ENCODE measurements at places on chromosomes 7 and 10.

DNA sequence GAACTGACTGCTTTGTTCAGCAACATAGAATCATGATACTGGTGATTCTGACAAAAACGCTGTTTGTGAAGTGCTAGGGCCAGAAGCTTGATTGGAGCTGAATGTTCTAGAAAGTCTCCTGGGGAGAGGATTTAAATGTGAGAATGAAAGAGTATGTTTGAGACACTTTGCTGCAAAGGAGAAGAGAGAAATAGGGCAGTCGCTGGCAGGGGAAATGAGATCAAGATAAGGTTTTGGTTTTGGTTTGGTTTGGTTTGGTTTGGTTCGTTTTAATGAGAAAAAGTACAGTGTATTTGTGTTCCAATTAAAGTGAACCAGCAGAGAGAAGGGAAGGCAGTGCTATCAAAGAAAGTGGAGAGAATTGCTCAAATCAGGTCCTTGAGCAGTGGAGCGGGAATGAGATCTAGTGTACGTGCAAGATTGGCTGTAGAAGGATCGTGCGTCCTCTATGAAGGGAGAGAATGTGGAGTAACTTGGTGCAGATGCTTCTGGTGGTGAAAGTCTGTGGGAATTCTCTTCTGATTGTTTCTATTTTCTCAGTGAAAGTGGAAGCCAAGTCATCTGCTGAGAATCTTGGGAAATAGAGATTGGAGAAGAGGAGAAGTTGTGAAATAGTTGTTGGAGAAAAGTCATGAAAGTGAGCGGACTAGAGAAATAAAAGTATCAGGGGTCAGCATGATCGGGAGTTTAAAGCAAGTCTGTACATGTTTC lies 270.5 kb downstream of the CCDC3 start:
- no peak for DNase-seq

DNA sequence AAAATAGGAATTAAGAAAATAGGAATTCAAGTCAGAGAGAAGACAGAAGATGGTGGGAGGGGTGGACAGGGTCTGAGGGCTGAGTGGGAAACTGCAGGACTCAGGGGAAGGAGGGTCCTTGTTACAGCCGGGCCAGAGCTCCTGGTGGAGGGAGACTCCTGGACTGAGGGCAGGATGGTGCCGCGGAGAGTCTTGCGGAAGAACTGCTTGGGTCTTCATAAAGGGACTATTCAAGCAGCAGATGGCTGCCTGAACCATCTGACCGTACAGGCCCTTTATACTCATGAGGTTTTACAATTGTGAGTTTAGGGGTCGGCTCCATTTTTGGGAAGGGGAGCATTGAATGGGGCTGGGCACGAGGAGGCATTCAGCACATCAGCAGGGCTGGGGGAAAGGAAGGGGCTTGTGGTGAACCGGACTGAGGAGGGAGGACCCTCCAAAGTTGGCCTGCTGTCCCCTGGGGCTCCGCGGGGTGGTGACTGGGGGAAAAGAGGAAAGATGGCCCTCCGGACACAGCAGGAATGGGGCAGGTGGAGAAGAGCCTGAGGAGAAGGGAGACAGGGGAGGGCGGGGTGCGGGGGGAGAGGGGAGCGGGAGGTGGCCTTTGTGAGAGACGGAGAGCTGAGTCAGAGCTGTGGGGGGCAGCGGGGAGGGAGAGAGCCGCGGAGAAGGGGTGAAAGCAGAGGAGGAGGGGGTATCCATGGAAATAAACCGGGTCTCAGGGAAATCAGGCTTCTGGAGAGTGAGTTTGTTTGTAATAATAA lies 1.5 kb downstream of the FAM131B start:
- no peak for DNase-seq

GRCh38 chr10:43041422-43042342 lies 35.2 kb upstream of the RET start:
- no peak for DNase-seq

- DNase-seq, result no peak
These were observed 116.0 kb downstream of the BUB3 start for GRCh38 chr10:123270221-123270620.

DNA sequence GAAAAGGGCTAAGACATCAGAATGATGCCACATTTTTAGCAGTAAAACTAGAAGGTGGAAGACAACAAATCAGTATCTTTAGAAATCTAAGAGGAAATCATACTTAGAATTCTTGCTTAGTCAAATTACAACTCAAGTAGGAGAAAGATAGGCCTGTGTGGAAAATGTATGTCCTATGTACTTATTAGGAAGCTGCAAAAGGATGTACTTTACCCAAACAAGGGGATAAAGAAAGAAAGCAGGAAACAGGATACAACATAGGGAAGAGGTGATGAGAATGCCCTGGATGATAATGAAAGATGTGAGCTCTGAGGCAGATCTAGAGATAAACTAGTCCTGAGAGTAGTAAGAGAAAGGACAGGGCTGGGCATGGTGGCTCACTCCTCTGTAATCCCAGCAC lies 54.9 kb downstream of the RNLS start:
- no peak for DNase-seq

GRCh38 chr7:29496355-29497020 lies 67.1 kb upstream of the PRR15 start:
- no peak for DNase-seq

DNA sequence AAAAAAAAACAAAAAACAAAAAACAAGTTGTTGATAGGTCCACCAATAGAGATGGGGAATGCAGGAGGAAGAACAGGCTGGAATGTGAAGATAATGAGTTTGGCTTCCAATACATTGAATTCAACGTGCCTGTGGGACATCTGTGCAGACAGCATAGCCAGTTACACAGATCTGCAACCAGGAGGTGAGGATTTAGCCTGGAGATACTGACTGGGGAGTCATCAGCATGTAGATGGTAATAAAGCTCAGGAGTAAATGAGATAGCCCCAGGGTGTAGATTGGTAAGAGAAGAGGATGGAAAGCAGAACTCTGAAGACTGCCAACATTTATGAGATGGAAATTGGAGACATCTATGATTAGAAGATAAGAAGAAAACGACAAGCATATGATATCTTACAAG lies 4.7 kb upstream of the TRIM8 start:
- DNase-seq, result no peak

DNA sequence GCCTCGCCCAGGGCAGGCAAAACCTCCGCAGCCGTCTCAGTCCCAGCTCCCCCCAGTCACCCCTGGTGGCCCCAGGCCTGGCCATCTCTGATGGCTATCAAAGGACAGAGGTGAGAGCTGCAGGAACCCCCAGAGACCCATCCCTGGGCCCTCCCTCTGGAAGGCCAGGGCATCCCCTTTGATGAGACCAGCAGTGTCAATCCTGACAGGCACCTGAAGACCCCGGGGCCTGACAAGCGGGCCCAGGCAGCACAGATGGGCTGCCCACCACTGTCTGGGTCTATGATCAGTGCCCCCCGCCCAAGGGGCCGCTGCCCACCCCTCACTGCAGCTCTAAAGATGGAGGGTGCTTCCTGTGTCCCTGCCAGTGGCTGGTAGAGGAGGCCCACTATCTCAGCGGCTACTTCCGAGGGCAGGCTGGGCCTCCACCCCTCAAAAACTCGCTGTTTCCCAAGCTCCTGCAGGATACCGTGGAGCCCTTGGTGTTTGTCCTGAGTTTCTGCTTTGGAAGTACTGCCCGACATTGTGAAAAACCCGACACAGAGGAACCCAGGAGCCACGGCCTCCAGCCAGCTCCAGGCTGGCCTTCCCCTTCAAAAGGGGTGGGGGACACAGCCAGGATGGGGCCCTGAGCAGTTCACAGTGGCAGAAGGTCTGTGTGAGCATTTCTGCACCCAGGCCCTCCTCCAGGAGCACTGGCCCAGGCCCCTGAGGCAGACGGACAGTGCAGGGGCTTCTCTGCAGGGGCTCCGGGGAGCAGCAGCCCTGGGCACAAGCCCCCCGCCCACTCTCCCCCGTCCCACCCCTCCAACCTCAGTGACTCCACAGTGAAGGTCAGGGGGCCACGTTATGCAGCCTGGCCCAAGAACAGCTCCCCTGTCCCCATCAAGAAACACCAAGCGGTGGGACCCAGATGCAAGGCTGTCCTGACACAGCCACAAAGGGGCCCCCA lies 99.2 kb downstream of the PDGFA start:
- no peak for DNase-seq

DNA sequence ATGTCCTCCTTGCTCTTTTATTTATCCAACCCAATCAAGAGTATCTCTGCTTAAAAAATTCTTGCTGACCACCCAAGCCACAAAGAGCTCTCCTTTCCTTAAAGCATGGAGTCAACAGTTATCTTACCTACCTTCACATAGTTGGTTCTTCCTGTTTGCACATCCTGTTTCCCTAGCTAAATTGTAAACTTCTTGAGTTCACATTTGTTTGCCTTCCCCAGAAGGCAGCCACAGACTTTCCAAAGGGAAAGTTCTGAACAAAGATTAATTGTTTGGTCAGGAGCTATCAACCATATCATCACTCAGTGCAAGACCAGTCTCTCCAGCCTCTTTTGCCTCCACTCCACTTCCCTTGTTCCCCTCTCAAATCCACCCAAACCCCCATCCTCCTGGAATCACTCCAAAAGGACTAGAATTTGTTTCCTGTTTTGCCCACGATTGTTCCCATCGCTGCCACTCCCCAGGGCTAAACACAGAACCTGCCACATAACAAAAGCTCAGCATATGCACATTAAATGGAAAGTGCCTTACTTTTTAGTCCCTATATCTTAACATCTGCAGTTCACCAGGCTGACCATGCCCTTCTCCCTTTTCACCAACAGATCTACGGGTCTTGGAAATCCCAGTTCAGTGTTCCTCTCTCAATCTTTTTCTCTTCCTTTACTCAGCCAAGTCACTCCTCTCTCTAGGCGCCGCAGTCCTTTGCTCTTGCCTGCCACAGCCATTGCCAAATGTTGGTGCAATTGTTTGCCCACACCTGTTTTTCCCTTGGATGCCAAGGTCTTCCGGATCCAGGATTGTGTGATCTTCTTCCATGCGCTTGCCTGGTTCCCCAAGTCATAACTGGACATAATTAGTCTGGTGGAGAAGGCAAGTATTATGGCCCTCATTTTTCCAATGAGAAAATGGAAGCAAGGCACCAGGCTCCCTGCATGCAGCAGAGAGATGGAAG lies 265.5 kb downstream of the KCNMA1 start:
- DNase-seq, result no peak
